C1 segment of cervical spinal cord (tissue), 14 donors: ENCODE measurements at places on chromosomes 1 and 21.
A peak's percentile ranks its signal among the peaks of the same experiment; 100 is the strongest.

DNA sequence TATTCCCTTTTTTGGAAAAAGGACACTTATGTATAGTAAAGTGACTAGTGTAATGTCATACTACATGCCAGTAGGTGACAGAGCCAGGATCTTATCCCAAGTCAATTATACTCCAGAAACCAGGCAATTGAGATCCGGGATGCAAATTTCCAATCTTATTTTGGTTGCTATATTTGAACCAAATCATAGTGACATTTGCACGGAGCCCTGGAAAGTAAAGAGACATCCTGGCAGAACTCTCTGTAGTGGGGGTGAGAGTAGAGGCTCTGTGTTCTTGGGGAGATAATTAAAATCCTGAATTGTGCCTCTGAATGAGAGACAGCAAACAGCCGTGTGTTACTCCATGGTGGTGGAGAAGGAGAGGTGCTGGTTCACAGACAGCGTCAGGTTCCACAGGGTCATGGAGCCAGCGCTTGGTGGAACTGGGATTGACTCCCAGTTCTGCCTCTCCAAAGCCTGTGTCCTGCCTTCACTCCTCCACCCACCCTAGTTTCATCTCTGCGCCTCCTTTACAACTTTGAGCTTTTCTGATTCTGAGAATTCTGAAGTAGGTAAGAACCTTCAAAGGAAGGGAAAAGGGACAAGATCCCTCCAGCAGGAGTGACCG lies 432.3 kb downstream of the PTPRU start:
- DNase-seq: no peak

DNA sequence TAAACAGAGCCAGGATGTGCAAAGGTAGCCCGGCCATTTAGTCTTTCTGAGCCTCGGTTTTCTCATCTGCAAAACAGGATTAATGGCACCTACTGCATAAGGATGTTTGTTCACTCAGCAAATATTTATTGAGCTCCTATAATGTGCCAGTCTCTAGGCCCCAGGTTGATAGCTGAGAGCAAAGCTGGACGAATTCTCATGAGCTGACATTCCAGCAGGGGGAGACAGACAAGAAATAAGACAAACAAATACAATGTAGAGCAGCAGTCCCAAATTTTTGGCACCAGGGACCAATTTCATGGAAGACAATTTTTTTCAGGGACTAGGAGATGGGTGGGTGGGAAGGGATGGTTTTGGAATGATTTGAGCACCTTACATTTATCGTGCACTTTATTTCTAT lies 74.3 kb upstream of the PAX7 start:
- DNase-seq: no peak

GRCh38 chr1:158113759-158114127 lies 67.0 kb upstream of the CD1D start:
- DNase-seq: no peak

DNA sequence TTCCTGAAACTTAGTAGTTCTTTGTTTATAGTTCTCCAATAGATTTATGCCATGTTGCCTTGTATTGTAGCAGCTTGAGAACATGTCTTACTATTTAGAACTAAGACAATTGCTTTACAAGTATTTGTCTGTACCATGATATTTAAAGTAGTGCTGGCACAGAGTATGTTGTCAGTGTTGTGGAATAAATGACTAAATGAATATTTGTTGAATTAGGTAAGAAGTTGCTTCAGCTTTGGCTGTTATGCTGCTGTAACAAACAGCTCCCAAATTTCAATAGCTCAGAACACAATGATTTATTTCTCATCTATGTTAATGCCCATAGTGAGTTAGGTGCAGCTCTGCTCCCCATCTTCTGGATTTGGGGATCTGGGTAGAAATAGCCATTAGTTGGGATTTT lies 90.2 kb upstream of the VCAM1 start:
- DNase-seq: no peak

GRCh38 chr1:62240651-62241370 lies 46.2 kb downstream of the L1TD1 start:
- DNase-seq: no peak

DNA sequence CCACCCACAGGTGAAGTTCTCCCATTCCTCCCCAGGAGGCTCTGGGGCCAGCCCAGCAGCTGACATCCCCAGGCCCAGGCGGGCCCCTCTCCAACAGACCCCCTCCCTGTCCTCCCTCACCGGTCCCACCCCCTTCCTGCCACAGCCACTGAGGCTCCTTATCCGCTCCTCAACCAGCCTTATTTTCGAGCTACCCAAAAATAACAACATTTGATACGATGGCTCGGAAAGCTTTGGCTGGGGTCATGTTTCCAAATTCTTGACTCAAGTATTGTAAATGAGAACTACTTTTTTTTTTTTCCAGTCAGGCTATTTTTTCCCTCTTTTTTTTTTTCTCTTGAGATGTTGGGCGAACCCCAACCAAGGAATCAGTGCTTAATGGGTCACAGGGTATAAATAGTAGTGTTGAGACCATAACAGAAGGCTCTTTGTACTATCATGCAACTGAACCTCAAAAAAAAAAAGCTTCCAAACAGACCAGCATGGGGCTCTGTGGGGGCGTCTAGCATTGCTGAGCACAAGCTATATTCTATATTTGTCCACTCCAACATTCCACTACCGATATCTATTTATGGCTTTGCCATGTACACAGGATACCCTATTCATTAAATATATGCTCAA lies 27.2 kb downstream of the IRF2BP2 start:
- DNase-seq: no peak

DNA sequence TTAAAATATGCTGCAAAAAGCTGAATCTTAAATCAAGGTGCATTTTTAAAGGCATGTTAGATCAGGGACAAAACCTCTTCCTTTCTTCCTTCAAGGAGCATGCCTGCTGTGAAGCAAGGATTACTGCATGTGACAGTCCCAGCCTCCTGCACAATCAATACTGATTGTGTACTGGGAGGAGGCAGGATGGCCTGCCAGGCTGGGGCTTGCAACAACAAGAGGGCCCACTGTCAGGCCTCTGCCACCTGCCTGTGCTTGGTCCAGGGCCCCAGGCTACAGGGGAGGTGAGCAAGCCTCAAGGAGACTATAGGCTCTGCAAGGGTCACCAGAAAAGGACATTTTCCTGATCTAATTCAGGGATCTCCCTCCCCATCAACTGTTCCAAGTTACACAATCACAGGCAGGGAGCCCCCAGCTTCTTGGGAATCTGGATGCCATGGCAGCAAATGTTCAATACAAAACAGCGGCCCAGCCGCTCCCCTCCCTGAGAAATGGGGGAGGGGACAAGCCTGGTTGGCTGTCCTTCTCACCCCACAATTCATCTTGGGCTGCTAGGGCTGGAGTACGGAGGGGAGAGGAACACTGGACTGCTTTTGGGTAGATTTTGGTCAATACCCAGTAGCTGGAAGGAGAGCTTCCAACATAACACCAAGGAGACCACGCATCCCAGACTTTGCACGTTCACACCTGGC lies 76.7 kb downstream of the SSBP3 start:
- DNase-seq: peak; percentile 63

- DNase-seq: no peak
These were observed 283.9 kb downstream of the KCNT2 start for GRCh38 chr1:196324345-196324744.

GRCh38 chr1:26203642-26204318 lies 13.4 kb downstream of the CATSPER4 start:
- DNase-seq: no peak

GRCh38 chr1:49333906-49334305 lies 557.2 kb upstream of the BEND5 start:
- DNase-seq: no peak

- DNase-seq: peak; percentile 44
These were observed 7.1 kb downstream of the HPCA start for GRCh38 chr1:32893198-32894018.

DNA sequence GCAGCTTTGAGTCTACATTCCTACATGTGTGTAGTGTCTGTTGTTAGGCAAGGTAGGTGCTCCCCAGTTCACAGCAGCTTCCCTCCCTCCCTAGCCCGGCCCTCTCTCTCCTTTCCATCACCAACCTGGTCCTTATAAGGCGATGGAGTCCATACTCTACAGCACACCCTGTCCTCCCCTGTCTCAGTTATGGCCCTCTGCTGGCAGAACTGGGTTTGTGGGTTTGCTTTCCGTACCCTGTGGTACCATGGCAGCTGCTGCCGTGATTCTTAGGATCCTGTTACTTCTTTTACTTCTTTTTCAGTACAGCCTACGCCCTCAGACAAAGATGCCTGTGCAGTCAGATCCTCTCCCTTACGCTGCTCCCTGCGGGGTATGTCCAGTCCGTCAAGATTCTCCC lies 31.7 kb downstream of the AK5 start:
- DNase-seq: no peak

DNA sequence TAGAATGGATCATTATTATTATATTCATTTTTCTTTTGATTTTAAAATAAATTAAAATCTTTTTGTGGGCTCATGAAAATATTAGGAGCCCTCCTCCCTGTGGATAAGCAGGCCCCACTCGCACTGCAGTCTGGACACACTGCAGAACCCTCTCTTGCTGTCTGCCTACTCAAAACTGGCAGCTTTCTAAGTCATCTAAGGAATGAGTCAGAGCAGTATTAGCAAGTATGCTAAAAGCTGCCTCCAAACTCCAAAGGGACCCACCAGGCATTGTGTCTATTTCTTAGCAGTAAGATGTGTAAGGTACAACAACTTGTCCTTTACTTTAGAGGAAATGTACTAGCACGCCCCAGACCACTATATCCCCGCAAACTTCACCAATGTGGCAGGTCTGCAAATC lies 108.8 kb downstream of the SYF2 start:
- DNase-seq: no peak

- DNase-seq: no peak
These were observed 58.5 kb downstream of the LPAR3 start for GRCh38 chr1:84834419-84835064.

DNA sequence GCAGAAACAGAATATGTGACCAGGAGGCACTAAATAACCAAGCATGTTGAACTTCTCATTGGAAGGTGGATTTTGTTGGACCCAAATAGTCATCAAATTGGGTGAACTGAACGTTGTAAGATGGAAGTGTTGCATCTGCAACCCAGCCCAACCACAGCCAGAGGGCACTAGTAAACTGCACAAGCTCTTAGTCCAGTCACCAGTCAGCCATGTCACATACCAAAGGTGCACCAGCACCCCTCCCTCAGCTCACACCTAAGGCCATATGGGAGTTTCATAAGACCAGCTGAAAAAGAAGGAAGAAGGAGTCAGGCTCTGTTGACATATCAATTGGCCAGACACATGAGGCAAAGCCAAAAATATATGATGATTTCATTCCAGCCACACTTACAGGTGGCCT lies 481.7 kb upstream of the NR5A2 start:
- no peak for DNase-seq

- DNase-seq: no peak
These were observed 81.6 kb upstream of the AK4 start for GRCh38 chr1:65066419-65066765.

DNA sequence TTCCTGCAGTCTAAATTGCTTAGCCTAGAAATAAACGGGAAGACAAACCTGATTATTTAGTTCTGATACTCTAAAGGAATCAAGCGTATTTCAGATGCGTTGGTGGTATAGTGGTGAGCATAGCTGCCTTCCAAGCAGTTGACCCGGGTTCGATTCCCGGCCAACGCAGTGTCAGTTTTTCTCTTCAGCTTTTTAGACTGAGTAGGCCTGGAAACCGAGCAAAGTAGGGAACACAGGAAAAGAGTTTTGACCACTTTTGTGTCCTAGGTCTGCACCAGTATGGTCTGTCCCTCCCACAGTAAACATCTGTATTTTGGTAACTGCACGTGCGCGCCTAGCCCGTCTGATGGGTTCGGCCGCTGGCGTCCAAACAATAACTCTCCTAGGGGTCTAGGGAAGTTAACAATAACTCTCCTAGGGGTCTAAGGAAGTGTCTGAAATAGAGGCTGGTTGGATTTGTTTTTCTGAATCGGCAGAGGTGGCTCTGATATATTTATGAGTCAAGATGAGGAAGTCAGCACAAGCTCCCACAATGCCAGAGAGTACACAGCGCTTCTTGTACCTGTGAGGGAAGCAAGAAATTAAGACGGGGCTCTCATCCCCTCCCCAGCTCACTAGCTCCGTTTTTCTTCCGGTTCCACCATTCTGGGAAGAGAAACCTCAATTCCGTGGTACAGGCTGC lies 15.6 kb upstream of the HJV start:
- DNase-seq: peak; percentile 58

DNA sequence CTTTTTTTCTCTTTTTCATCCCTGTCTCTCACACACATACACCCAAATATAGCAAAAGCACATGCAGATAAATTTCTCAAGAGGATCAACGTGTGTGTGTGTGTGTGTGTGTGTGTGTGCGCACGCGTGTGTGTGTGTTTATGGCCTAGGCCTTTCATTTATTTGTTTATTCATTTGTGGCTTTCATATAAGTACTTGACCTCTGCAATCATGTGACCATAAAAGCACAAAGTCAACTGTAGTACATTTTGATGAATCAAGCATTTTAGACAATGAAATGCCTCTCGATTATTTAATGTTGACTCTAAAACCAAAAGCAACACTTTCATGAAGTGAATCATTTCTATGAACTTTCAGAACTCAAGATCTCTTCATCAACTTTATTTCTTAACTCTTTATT lies 194.1 kb upstream of the ADGRL2 start:
- DNase-seq: no peak

DNA sequence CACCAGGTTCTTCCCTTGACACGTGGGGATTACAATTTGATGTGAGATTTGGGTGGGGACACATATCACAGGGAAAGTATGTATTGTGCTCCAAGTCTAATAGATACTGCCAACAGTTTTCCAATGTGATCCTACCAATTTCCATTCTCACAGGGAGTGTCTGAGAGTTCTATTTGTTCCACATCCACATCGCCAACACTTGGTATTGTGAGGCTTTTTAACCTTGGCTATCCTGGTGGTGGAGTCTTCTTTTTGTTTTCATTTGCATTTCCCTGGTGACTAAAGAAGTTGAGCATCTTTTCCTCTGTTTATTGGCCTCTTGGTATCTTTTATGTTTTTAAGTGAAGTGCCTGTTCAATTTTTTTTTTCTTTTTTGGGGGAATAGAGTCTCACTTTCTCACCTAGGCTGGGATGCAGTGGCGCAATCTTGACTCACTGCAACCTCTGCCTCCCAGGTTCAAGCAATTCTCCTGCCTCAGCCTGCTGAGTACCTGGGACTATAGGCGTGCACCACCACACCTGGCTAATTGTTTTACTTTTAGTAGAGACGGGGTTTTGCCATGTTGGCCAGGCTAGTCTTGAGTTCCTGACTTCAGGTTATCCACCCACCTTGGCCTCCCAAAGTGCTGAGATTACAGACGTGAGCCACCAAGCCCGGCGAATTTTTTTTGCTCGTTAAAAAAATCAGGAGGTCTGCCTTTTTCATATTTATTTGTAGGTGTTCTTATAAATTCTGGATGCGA lies 15.9 kb upstream of the PADI1 start:
- DNase-seq: no peak

GRCh38 chr1:11857164-11857851 lies 1.4 kb downstream of the NPPB start:
- no peak for DNase-seq

DNA sequence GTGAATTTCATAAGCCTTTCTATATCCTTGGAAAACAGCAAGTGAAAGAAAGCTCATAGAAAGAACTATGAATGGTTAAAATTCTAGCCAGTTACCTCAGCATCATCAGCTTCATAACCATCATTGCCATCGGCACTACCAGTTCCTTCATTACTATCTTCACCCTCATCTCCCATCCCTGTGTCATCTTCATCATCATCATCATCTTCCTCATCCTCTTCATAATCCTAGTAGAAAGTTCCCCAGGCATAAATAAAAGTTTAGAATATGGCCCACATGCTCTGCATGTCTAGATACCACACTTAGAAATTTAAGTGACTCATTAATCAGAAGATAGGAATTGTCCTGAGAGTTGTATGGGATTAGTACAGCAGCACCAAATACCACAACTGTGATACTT lies 49.0 kb downstream of the TPR start:
- DNase-seq: no peak
